Head of caudate nucleus (tissue), 42 donors: ENCODE measurements at places on chromosomes 2 and 18.
A peak's percentile ranks its signal among the peaks of the same experiment; 100 is the strongest.

DNA sequence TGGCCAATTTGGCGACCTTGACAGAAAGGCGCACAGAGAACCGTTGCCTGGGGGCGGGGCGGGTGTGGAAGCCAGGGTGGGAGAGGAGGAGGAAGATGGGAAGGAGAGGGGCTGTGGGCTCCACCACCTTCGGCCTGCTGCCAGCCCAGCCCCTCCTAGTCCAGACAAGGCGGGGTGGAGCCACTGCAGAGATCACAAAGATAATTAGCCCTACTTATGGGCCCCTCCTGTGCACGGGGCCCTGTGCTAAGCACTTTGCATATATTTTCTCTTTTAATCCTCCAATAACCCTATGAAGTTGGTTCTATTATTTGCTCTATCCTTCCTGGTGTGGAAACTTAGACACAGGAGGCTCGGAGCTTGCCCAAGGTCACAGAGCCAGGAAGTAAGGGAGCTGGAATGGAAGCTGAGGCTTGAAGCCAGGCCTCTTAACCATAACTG lies 13.7 kb upstream of the ECEL1 start:
- no peak for DNase-seq

GRCh38 chr2:178478130-178478438 lies 316 bp downstream of the FKBP7 start:
- DNase-seq: no peak

- no peak for DNase-seq
Observed at GRCh38 chr2:8328217-8328616, 353.6 kb upstream of the ID2 start.

- no peak for DNase-seq
Observed at GRCh38 chr2:3523551-3524041, 4.3 kb upstream of the ADI1 start.

DNA sequence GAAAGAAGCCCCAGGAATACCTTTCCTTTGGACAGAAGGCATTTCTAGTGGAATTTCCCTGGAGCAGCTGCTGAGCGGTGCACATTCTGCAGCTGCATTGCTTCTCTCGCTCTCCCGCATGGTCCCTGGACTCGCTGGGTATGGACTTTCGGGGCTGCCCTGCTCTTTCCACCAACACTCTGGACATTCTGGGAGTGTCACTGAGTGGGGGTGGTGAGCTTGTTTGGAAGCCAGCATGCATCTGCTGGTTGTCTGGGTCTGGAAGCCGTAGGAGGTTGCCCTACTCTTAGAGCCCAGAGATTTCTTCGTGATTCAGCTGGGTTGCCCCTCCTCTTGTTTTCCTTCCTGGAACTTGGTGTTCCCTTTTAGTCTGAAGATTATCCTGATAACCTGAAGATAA lies 52.6 kb downstream of the TWIST2 start:
- no peak for DNase-seq

DNA sequence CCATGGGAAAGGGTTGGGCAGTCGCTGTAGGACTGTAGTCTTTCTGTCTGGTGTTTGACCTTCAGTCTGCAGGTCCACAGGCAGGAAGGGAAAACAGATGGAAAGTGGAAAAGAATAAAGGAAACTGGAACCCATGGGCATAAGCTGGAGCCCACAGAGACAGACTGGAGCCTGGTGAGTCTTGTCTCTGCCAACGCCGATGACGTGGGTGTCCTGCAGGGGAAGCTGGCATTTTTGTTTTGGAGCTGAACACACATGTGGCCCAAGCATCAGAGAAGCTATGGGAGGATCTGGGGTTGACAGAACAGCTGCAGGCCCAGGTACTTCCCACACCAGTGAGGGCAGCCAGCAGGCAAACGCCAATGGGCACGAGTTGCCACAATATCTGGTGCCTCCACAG lies 28.2 kb upstream of the SOCS6 start:
- no peak for DNase-seq

DNA sequence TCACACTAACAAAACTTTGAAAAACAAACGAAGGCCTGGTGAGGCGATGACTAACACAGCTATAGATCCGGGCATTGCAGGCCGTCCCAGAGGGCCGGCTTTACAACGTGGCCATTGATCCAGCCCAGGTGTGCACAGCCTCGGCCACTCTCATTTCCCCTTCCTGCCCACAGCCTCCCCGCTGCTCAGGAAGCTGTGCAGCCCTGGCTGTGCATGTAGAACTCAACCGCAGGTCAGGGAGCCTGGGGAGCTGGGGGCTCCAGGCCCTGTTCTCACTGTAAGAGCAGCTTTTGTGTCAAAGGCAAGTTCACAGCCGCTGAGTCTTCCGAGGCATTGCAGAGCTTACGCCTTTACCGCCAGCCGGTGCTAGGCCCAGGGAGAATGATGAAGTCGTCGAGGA lies 87.2 kb downstream of the LONRF2 start:
- no peak for DNase-seq

- no peak for DNase-seq
Observed at GRCh38 chr2:19216676-19217602, 141.5 kb downstream of the OSR1 start.

- DNase-seq: no peak
Observed at GRCh38 chr2:131641414-131642206, 113.9 kb downstream of the CCDC74A start.

DNA sequence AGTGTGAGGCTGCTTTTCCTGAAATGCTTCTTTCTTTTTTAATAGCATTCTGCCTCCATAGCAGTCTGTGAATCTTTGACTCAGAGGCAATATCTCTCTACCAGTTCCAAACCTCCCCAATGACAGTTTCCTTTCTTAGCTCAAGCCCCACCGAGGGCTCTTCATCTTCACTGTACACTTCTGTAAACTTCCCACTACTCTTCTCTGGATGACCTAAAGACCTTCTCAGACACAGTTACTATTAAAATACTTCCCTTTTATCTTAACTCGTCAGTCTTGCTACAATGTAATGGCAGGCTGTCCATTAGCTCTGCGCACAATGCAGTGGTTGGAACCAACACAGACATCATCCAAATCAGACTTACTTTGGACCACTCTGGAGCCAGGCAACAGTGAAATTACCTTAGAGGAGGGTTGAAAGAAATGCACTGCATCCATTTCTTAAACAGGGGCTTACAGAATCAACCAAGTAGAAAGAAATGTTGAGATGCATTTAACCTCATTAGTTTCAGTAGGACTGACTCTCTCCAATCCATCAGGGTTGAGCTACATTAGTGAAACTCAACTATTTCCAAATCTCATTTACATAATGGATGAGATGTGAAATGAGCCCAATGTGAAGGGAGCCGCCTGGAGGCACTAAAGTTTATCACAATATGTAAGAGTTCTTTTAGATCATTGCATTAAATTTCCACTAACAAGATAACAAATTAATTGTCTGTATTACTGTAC lies 343.8 kb downstream of the SETBP1 start:
- no peak for DNase-seq

- DNase-seq: no peak
Observed at GRCh38 chr2:98935111-98935770, 784 bp downstream of the CRACDL start.

GRCh38 chr2:203040966-203041521 lies 26.4 kb downstream of the NBEAL1 start:
- no peak for DNase-seq

DNA sequence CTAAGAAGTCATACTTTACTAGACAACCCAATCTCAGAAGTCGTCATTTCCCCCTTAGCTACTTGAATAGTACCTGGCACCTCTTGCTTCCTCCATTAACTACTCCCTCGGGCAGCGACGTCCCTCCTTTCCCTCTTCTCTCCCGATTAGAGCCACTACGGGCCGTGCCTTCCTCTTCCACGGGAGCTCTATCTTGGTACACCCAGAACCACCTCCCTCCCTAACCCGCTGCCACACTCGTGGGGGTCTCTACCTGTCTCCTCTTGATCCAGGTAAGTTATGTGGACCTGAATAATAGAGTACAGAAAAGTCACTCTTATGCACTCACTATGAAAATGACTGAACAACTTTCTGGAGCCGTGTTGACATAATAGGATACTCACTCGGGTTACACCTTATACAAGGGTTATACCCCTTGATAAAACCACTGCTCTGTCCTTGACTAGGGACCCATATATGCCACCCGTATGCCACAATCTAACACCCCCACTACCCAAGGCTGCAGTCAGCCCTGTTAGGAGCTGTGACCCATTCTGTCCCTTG lies 595 bp upstream of the HDHD2 start:
- DNase-seq: peak; percentile 2

DNA sequence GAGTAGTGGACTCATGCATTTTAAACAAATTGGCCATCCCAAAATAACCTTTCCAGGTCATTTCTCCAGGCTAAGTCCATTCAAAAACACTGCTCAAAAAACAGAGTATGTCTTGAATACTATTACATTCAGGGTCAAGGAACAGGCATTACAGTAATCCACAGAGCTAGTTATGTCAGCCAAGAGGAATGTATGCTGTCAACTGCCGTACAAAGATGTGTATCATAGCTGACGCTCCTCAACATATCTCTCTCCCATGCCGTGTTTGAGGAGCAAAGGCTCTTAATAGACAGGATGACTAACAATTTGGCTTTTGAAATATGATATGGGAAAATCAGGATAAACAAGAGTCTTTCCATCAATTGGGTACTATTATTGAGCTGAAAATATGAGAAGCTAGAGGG lies 68.8 kb upstream of the KCTD1 start:
- DNase-seq: no peak

DNA sequence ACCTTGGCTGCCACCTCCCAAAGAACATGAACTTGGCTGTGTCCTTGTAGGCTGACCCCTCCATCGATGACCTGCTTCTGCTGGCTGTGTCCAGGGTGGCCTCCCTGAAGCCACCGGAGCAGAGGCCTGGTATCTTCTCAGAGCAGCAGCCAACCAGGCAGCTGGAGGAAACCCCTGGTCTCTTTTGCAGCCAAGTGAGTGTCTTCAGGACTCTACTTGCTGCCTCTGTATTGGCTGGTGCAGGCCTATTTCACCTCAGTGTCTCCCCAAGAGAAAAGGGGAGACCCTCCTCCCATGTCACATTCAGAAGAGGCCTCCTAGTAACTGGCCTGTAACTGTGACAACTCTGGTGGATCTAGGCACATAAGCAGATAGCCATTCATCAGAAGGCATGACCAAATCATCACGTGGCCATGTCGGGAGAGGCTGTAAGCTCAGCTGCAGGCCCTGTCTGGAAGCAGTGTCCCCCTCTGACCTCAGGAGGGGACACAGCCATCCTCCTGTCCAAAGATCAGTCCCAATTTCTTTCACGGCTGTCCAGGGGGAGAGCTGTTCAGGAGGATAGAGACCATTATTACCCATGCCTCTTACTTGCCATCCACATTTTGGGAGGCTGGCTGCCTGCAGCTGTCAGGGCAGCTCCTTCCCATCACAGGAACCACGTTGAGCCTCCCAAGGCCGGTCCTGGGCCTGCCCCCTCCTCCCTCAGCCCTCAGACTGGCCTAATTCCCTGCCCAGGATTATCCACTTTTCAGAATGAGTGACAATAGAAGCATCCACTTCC lies 20.9 kb upstream of the ROCK2 start:
- DNase-seq: no peak

- no peak for DNase-seq
Observed at GRCh38 chr18:7535436-7536205, 31.5 kb upstream of the PTPRM start.
